ENCODE measurements at places on chromosomes 2 and 18.

GRCh38 chr2:112259509-112260294, 4.9 kb upstream of the ZC3H8 start:
- peak; percentile 68 for DNase-seq

GRCh38 chr2:101310834-101311695, 2.6 kb upstream of the RNF149 start:
- DNase-seq = no peak

GRCh38 chr18:44325903-44326635, 354.6 kb upstream of the SETBP1 start:
- no peak for DNase-seq

DNA sequence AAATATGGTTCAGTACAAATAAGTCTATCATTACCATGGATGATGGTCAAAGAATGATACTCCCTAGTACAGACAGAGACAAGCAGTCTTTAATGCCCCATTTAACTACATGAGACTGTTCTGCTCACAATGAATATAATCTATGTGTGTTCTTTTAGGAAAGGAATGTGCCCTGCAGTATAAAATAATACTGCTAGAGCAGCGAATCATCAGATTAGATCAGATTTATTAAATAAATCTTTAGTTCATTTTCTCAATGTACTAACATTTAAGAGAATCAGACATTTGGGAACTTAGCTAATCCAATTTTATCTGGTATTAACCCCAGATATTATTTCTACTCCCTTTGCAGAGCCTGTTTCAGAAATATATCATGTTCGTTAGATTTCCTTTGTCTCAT, 272.0 kb upstream of the GCFC2 start:
- no peak for DNase-seq

- no peak for DNase-seq
Measured at GRCh38 chr2:30208453-30208852, 22.9 kb upstream of the LBH start.

DNA sequence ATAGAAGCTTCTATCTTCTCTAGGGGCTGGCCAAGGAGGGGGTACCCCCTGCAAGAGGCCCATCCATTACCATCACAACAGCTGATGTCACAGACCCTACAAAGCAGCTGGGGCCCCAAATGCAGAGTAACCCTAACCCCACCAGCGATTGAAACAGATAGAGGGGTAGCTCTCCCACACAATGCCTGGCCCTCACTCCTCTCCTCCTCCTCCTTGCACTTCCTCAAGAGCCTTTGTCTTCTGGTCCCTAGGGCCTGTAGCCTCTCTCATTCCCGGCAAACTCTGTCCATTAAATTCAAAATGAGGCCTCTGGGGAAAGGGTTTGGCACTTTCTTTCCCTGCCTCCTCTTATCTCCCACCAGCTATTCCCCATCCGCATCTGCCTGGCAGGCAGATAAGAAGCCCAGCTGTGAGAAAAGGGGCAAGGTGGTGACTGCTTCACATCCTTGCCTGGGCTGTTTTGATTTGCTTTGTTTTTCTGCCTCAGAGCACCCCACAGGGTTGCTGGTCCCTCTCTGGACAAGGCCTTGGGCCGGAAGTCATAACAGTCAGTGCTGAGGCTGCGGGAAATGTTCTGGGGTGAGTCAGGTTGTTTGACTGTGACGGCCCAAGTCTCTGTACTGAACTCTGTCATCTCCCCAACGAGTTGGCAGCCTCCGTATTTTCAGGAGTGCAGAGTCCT, 26.1 kb upstream of the CYP26B1 start:
- DNase-seq = no peak

- no peak for DNase-seq
Measured at GRCh38 chr2:43142921-43143438, 83.4 kb downstream of the ZFP36L2 start.

- DNase-seq = no peak
Measured at GRCh38 chr18:12998332-12999060, 7.3 kb downstream of the CEP192 start.

GRCh38 chr2:130381619-130382018, 25.8 kb downstream of the PTPN18 start:
- DNase-seq = no peak

- no peak for DNase-seq
Measured at GRCh38 chr2:12269041-12269972, 447.4 kb upstream of the TRIB2 start.

GRCh38 chr2:54652540-54652939, 70.9 kb upstream of the EML6 start:
- no peak for DNase-seq

DNA sequence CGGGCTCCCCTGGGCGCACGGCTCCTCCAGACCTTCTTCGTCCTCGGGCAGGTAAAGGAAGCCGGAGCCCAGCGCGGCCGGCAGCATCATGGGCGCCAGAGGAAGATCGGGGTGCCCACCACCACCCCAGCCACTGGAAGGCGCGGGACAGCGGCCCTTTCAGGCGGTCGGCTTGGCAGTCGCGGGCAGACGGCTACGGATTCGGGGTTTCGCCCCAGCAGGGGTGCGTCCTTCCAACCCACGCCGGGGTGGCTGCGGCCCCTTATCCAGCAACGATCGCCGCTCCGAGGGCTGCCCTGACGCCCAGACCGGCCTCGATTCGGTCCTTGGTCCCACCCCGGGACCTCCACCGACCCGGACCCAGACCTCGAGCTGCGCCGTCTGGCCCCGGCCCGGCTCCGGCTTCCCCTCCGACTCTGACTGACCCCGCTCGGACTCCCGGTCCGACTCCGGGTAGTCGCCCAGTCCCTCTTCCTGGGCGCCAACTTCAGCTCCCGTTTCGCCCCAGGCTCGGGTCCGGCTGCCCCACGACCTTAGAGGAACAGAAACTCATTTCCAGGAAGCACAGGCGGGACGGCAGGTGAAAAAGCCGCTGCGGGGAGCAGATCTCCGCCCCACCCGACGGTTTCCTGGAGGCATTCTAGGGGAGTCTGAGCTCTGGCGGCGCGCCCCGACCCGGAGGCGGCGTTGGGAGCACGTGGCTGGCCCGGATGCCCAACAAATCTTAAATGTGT, 30.2 kb upstream of the SSB start:
- DNase-seq = no peak

DNA sequence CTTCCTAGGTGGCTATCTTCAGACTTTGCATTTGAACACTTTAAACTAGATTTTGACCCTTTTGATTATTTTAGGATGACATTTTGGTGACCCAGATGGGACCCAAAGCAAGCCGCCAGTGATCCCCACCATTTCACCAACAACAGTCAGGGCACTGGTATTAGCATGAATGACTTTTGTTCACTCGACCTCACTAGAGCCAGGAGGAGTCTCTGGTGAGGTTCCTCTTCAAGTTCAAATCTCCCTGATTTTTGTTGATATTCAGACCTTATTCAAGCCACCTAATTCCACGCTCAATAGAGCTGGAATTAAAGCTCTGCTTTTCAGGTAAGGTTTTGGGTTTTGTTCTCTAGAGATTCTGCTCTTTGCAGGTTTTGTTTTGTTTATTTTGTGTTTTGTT, 202.3 kb downstream of the MREG start:
- DNase-seq = no peak

- no peak for DNase-seq
Measured at GRCh38 chr2:209526561-209526960, 102.7 kb downstream of the MAP2 start.

- no peak for DNase-seq
Measured at GRCh38 chr2:122081751-122082150, 326.3 kb downstream of the TSN start.

- DNase-seq = no peak
Measured at GRCh38 chr2:19796035-19796695, 105.6 kb downstream of the TTC32 start.

- DNase-seq = no peak
Measured at GRCh38 chr18:70082430-70082829, 123.1 kb downstream of the RTTN start.

GRCh38 chr2:227888289-227888688, 16.9 kb downstream of the DAW1 start:
- no peak for DNase-seq

DNA sequence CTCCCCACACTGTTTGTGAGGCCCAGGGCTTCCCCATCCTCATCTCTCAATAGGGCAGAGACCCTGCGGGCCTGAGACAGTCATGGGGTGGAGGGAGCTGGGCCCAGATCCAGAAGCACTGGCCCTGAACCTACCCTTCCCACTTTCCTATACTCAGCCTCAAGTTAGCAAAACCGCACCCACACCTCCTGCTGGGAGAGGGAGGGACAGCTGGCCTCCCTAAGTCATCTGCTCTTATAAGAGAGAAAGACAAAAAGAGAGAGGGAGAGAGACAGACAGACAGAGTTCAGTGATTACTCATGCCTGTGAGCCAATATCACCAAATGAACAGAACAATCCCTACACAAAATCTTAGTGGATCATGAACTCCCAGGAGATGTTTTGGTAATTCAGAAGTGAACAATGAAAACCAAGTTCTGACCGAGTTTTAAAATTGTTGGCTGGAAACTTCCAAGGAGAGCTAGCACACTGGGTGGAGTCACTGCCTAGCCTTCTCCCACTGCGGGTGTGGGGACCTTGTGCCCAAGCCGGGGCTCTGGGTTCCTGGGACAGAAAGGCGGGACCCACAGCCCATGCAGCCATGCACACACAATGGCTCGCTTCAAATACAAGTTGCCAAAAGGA, 130.5 kb downstream of the PXDN start:
- no peak for DNase-seq

DNA sequence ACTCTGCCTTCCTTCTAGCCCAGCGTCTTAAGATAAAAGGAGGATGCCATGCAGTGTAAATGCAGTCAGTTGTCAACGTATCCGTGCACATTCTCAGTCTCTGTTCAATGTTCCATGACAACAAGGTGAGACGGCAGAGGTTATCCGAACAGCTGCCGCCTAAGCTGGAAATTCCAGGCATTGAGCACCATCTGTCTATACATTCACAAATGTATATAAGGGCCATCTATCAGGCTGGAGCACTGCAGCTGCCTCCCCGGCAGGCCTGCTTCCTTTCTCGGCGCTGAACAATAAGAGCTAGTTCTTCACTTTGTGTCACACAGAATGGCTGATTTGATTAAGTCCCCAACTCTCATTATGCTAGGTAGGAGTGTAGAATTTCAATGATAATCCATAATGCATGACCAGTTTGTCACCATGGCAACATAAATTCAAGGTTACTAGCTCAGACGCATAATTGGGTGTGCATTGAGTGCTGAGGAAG, 282.2 kb upstream of the SOX11 start:
- no peak for DNase-seq

DNA sequence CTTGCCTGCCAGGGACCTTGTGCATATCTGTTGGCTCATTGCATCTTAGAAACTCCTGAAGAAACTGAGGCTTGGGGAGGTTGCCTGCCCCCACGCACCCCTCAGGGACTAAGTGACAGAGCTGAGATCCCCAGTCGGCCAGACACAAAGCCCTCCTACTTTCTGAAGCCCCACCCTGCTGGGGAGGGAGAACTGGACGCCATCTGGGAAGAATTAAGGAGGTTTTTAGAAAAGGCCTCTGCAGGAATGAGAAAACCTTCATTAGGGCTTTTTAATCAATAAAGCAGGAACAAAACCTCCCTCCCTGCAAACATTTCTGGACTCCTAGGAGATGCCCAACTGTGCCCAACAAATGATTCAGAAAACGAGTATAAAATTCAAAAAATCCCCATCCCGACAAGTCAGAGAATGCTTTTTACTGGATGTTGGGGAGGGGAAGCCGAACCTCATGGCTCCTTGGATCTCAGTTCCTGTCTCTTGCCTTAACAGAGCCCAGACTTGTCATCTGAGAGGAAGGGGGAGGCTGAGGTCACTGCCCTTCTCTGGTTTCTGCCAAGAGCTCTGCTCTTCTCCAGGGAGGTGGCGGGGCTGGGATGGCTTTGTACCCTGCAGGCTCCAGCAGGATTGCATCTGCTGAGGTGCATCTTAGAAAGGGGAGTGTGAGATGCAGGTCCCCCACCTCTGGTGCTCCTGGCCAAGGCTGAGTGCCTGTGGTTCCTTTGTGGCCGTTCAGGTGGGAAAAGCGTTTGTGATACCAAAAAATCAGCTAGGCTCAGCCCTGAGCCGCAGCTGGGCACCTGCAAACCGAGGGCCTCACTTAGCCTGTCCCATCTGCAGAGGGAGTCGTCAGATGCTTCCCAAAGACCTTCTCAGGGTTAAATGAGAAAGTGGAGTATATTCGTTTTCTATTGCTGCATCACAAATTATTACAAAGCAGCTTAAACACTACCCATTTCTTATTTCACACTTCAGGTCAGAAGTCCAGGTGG, 142.4 kb downstream of the ZFP36L2 start:
- DNase-seq = no peak

DNA sequence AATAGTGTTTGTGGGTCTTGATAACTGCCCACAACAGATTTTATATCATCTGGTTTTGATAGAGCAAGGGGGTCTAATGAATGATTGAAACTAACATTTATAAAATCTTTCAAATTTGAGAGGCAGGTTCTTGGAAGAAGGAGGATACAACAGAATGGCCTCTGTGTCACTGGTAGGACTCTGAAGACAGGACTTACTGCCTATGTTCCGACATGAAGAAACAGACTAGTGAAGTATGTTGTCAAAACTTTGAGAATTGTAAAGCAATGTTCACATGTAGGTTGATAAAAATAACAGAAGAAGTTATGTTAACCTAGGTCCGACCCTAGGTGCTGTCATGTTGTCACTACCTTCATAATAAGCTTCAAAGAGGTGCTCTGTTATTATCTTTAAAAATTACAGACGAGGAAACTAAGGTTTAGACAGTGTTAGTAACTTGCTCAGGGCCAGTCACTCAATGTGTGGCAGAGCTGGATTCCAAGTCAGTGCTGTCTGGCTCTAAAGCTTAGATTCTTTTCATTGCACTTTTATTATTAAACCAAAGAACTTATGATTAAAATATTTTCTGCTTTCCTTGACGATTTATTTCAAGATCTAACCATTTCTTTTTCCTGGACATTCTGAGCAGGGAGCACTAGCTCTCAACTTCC, 146.2 kb downstream of the RPIA start:
- no peak for DNase-seq

DNA sequence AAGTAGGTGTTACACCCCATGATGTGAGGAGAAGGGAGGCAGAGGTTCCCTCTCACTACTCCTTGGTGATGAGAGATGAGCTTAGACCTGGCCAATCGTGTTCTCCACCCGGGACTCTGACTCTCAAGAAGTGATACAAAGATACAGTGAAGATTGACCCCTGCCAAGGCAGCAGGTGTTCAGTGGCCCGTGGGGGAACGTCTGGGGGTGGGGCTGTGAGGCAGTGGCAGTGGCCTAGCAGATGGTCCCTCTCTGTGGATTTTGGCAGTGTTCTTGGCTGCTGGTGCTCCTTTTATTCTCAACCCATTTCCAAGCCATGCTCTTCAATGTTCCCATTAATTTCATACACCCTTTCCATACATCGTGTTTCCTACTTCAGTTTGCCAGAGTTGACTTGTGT, 120.4 kb upstream of the NEDD4L start:
- no peak for DNase-seq

- peak; percentile 36 for DNase-seq
Measured at GRCh38 chr2:98569197-98569793, 39.0 kb downstream of the COA5 start.
